ENCODE measurements at places on chromosomes 2 and 18. TPM values are rescaled to one million over a fixed set of nuclear protein-coding genes. Genes with fewer than 3 reads are reported as not detected.

DNA sequence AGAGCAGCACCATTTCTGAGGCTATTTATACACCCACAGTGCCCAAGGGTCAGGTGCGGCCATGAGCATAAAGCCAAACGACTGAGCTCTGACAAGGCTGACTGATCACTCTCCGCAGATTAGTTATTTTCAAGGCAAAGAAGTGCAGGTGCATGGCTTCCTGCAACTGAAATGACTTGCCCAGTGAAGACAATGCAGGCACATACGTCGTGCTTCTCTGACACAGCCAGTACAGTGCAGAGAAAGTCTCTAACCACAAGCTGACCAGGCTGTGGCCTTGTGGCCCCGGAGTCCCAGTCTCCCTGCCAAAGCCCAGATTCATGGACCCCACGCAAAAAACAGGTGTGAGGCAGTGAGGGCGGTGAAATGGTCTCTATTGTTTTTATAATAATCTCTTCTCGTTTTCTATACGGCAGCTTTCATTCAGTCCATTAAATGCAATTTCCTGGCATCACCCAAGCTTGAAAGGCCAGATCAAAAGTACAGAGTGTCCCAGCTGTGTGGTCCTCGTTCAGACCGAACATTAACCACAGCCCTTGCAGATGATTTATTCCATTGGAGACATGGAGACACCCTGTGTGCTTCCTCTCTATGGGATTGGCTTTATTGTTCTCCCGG lies 447.0 kb upstream of the ID2 start:
- DNase-seq: no peak

DNA sequence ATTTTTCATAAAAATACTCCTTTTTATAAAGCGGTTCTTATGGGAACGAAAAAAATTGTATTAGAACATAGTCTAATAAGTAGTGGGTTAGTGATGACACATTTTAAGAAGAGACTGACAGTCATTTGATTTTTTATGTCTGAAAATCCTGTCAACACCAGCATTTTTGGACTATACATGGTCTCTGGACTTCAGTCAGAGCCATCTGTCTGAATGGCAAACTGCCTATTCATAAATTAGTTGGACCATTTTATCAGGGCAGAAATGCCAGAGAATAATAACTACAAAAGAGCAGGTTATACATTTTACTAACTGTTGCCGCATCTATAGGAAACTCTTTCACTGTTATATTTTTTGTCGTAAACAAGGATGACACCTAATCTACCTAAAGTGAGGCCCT lies 437.6 kb downstream of the ZNF804A start:
- DNase-seq: no peak

- no peak for DNase-seq
Observed at GRCh38 chr2:239594019-239594771, 193.4 kb upstream of the HDAC4 start.

- DNase-seq: no peak
Observed at GRCh38 chr2:119013671-119014070, 71.7 kb downstream of the MARCO start.

DNA sequence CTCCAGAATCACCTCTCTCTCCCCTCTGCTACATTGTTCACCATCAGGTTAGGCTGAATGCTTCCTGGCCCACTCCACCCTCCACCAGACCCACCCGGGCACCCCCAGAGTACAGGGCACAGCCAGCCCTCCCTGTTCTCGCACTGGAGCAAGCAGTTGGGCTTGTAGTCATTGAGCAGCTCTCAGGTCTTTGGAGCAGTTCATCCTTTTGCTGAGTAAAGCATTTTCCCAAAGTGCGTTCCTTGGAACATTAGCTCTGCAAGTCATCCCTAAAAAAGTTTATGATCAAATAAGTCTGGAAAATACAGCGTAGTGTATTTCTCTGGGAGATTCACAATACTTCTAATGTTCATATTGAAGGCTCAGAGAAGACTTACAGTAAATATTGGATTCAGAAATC lies 103.5 kb upstream of the DAPL1 start:
- DNase-seq: no peak

DNA sequence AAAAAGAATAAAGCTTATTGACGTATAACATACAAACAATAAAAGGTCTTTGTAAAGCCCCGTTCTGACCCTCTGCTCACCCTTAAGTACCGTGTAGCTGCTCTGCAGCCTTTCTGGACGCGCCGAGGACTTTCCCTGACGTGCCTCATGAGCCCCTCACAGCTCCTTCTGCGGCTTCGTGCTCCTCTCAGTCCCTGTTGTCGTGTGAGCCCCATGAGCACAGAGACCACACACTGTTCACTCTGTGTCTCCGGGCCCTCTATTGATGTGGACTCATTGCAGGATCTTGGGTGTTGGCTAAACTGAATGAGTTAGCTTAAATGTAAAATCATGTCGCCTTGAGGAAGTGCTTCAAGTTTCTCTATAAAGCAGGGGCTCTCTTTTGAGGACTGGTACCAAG lies 43.6 kb upstream of the INHBB start:
- no peak for DNase-seq

DNA sequence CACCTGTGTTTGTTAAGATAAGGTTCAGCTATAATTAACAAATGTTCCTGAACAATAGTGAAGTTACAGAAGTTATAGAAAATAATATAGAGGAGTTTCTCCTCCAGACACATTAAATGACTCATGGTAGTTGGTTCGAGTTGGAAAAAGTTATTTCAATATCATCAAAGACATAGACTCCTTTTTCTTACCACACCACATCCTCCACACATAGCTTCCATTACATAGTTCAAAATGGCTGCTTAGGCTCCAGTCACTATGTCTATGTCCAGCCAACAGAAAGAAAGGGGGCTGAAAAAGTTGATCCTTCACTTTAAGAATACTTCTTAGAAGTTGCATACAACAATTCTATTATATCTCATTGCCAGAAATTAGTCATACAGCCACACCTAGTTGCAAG lies 50.7 kb downstream of the DYNAP start:
- no peak for DNase-seq

DNA sequence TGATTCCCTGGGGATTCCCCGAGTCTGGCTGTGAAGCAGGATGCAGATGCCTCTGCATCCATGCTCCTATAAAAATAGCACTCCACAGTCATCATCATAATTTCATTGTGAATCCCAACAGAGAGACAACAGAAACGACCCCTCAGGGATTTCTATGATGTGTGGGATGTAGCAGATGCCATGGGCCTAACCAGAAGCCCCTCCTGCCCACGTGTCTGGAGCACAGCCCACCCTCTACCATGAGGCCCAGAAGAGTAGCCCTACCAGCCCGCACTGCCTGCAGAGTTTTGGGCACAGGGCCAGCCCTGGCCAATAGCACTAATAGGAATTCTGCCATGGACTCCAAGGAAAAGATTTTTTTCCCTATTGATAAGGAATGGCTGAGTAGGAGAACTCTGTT lies 66.6 kb downstream of the GYPC start:
- no peak for DNase-seq

DNA sequence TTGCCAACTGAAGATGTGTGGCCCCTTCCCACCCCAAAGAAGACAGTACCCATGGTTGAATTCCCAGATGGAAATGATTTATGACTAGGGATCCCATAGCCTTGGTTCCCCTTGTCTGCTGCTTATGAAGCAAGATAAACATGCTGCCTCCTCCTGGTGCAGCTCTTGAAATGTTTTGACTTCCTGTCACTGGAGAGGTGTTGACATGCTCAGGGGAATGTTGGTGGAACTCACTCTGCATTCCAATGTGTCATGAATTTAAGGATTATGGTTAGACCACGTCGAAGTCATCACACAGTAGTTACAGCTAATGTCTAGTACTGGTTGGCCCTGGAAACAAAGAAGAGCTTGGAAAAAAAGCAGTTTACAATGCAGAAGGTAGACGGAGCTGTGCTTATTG lies 69.0 kb upstream of the FAM110C start:
- DNase-seq: no peak

The IL36RN gene
- not detected for total RNA-seq

The REG1B gene
- total RNA-seq: not detected

The KLHL29 gene
- total RNA-seq: 1.5 TPM

The AQP12A gene
- total RNA-seq: not detected

The CD28 gene
- 0.92 TPM for total RNA-seq
